ENCODE measurements at places on chromosomes 3 and 15.
A peak's percentile ranks its signal among the peaks of the same experiment; 100 is the strongest.

GRCh38 chr3:138112362-138112761, 3.0 kb downstream of the DZIP1L start:
- DNase-seq = no peak

- no peak for DNase-seq
Observed at GRCh38 chr3:55907616-55908015, 420.5 kb upstream of the WNT5A start.

GRCh38 chr15:61659566-61660190, 400.6 kb downstream of the VPS13C start:
- no peak for DNase-seq

DNA sequence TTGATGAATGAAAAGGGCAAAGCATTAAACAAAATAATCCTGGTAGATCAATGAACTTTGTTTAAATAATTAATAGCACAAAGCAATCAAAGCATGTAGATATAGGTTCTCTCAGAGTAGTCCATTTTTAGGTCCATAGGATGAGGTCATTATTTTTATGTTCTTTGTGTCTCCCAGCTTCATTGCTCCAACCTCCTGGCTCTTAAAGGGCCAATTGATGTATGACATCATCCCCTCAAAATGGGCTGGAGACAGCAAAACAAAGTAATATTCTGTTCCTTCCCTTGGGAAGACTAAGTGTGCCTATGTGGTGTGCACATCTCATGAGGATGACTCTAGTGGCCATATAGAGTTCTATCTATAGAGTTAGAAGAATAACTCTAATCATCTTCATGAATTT, 49.5 kb downstream of the HMG20A start:
- DNase-seq = no peak

GRCh38 chr3:126522363-126522788, 1.6 kb upstream of the CHST13 start:
- peak; percentile 45 for DNase-seq

DNA sequence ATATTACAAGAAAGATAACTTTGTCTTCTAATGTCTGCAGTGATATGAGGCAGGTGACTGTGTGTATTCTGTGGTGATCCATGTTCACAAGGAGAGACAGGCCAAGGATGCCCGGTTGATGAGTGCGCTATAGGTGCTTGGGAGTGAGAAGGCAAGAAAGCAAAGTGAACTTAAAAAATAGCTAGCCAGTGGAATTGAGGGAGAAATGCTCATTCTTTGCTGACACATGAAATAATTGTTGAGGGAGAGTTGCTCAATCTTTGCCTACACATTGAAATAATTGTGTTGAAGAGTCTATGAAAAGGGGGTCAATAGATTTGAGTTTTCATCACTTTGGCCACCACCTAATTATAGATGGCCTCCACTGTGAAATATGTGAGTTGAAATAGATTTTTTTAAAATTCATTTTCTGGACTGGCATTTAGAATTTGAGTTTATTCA, 156.3 kb downstream of the LPP start:
- no peak for DNase-seq

DNA sequence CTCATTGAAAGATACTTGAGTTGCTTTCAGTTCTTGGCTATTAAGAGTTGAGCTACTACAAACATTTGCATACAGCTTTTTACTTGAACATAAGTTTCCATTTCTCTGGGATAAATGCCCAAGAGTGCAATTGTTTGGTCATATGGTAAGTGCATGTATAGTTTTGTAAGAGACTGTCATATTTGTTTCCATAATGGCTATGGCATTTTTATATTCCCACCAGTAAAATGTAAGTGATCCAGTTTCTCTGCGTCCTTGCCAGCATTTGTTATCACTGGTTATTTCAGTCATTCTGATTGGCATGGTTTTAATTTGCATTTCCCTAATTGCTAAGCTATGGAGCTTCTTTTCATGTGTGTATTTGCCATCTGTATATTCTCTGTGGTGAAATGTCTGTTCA, 22.5 kb downstream of the C3orf80 start:
- DNase-seq = no peak

GRCh38 chr3:57972531-57973111, 35.6 kb upstream of the FLNB start:
- DNase-seq = no peak

DNA sequence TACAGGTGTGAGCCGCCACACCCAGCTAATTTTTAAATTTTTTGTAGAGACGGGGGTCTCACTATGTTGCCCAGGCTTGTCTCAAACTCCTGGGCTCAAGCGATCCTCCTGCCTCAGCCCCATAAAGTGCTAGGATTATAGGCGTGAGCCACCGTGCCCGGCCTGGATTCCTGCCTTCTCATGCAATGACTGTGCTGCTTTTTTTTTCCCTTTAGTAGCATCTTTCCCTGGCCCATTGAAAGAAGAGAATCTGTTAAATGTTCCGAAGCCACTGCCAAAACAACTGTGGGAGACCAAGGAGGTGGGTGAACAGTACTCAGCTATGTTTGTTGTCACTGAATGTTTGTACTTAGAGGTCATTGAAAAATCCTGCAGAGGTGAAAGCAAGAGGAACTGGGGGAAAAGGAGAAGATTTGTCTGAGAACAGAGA, 88.0 kb downstream of the CRTC3 start:
- DNase-seq = no peak

DNA sequence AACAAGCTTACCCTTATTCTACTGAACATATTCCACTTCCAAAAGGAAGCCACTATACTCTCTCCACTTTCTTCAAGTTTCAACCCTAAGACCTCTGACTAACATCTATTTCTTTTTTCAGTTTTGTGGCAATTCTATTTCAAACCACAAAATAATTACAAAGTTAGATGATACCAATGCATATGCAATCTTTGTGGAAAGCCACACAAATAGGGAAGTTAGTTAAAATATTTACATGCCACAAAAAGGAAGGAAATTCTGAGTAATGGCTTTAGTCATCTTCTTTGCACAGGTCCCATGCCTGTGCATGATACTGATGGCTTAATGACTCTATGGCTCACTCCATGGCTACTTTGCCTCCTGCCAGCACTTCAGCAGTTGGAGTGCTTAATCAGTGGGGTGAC, 57.0 kb upstream of the MCTP2 start:
- DNase-seq = no peak

- DNase-seq = no peak
Observed at GRCh38 chr15:81235276-81236123, 38.8 kb downstream of the IL16 start.

GRCh38 chr3:114556657-114557213, 262.9 kb downstream of the TIGIT start:
- no peak for DNase-seq

GRCh38 chr3:188082450-188082849, 71.5 kb upstream of the LPP start:
- DNase-seq = no peak

DNA sequence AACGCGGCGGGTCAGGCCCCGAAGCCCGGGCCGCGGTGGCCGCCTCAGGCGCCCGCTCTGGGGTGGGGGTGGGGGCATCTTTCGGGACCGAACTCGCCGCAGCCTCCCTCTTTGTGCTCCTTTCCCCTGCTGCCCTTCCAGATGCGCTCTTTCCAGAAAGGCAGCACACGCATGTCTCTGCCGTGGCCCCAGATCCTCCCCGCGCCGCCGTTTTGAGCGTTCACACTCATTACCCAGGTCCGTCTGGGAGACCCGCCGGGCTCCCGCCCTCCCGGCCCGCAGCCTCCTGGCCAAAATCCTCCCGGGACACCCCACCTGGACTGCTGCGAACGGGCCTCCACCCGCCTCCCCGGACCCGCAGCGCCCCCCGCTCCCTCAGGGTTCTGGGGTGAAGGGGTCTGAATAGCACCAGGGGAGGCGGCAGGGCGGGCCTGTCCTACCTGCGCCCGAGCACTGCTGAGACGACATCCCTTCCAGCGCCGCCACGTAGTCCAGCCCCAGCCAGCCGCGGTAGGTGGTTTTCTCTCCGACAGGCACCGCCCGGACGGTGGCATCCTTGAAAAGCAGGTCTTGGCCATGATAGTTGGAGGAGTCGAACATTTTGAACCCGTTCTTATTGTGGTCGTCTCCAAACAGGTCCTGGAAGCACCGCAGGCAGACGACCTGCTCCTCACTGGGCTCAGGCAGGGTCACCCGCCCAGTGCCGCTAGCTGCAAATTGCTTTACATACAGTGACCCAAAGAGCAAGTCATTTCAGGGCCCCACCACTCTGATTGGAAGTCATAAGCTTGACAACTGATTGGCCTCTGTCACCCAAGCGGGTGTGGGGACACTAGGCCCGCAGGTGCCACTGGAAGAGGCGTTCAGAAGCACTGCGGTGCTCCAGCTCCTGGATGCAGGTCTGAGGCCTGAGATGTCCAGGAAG, 25.9 kb downstream of the MELTF start:
- DNase-seq = peak; percentile 43

DNA sequence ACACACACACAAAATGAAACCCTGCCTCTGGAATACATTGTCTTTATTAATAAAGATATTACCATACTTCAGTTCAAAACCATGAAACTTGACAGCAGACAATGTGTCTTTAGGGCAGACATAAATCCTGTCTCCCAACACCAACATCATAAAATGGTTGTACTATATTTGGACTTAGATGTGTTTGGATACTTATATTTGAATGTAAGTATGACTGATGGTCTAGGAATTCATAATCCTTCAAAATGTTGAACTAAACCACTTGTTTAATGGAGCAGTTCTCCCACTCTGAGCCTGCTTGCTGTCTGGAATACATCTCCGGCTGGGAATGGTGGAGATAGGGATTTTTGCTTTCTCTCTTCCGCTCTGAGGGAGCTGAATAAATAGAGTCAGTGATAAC, 10.6 kb downstream of the FBN1 start:
- no peak for DNase-seq

- no peak for DNase-seq
Observed at GRCh38 chr3:35857004-35857403, 217.7 kb downstream of the ARPP21 start.

DNA sequence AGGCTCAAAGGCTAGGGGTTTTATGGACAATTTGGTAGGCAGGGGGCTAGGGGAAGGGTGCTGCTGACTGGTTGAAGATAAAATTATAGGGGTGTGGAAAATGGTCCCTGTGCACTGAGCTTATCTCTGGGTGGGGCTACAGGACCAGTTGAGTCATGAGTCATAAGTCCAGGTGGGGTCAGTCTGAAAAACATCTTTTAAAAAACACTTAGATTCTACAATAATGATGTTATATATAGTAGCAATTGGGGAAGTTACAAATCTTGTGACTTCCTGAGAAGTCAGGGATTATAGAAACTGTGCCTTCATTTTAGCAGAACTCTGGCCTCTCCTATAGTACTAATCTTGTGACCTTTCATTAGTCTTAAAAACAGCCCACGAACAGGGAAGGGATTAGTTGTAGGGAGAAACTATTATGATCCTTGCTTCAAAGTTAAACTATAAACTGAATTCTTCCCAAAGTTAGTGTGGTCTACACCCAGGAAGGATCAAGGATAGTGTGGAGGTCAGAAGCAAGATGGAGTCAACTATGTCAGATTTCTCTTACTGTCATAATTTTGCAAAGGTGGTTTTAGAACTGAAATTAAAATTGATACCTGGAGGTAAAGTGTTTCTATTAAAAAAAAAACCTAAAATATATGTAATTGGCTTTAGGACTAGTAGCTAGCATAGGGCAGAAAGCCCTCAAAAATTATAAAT, 130.1 kb downstream of the P2RY1 start:
- no peak for DNase-seq

- no peak for DNase-seq
Observed at GRCh38 chr3:33722626-33723370, 4.7 kb upstream of the CLASP2 start.

DNA sequence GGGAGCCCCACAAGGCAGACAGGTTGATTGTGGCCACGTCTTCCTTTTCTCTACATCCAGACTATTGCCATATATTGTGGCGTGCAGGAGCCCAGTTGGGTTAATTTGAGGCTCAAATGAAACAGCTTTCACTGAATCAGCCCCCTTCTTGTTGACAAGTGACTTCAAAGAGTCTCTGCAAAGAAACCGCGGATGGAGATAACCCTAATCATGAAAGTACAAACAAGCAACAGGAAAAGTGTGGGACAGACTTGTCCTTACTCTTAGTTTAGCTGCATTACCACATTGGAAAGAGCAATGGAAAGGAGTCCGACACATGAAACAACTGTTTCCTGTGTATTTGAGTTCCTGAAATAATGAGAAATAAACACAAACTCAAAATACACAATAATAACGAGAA, 3.3 kb downstream of the TMEM40 start:
- no peak for DNase-seq

DNA sequence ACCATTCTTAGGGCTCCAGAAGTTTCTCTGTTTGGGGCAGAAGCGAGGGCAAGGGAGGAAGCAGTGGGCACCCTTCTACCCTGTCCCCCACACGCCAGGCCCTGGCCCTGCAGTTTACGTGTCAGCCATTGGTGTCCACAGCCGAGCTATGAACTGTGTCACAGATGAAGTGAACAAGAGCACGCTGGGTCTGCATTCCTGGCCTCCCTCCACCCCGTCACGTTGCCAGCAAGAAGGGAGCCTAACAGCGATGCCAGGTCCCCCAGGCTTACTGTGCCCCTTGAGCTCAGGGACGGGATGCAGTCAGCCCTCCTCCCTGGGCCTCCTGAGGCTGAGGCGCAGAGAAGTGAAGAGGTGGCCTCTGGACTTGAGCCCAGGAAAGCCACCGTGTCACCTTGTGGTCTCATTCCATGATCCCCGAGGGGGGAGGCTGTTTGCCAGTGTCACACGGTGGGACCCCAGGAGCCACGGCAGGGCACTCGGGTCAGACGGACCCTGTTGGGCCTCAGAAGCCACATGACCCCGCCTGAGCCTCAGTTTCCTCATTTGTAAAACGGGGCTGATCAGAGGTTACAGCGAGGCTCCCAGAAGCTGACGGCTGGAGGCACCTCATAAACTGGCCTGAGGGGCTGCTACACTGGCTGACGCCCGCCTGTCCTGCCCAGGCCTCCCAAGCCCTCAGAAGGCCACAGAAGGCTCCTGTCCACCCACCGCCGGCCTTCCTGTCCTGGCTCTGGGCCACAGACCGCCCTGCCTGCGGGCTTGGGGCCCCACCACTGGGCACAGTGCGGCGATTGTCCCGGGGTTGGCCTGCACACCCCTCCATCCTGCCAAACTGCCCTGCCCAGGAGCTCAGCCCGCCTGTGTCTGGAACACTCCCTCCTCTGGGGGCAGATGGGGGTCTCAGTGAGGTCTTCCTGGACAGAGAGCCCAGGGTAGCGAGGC, 18.6 kb downstream of the IQSEC1 start:
- no peak for DNase-seq

GRCh38 chr3:72582211-72582878, 265.9 kb downstream of the SHQ1 start:
- DNase-seq = no peak

DNA sequence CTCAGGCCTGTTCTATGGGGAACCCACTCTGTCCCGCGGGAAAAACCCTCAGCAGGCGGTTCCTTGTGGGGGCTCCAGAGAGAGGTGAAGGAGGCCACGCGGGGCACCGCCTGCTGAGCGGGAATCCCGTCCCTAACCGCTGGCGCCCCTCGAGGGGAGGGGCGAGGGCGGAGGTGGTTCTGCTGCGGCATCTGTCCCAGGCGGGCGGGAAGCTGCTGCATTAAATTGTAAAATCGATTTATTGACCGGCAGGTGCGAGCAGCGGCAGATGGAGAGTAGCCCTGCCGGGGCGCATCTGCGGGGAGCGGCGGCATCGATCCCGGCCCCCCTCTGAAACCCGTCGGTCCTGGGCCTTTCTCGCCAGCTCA, 3.7 kb upstream of the DLL4 start:
- DNase-seq = no peak

Data from stimulated activated CD4-positive, alpha-beta T cell treated with anti-CD3 and anti-CD28 coated beads, Interleukin-2, amount 100 ng/mL, for 24 hours (primary cell).